ENCODE measurements at places on chromosomes 6 and 20. TPM values are rescaled to one million over a fixed set of nuclear protein-coding genes. Genes with fewer than 3 reads are reported as not detected.

The PRSS16 gene
- total RNA-seq = 1.1 TPM

DNA sequence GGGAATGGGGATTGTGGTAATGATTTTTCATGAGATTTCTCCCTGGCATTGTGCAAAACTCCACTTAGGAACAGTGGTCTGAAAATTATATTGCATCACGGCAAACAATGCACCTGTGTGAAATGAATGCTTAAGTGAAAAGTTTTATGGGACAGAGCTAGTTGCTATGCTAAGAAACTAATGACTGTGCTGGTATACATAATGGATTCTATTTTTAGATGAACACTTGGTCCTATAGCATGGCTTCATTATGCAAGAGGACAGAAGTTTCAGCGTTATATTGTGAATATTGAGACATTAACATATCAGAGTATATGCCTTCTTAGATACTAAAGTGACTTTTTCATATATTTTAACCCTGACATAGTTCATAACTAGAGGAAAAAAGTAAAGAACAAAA lies 30.5 kb downstream of the PLCB1 start:
- no peak for DNase-seq

The CBFA2T2 gene
- total RNA-seq = 23.5 TPM

DNA sequence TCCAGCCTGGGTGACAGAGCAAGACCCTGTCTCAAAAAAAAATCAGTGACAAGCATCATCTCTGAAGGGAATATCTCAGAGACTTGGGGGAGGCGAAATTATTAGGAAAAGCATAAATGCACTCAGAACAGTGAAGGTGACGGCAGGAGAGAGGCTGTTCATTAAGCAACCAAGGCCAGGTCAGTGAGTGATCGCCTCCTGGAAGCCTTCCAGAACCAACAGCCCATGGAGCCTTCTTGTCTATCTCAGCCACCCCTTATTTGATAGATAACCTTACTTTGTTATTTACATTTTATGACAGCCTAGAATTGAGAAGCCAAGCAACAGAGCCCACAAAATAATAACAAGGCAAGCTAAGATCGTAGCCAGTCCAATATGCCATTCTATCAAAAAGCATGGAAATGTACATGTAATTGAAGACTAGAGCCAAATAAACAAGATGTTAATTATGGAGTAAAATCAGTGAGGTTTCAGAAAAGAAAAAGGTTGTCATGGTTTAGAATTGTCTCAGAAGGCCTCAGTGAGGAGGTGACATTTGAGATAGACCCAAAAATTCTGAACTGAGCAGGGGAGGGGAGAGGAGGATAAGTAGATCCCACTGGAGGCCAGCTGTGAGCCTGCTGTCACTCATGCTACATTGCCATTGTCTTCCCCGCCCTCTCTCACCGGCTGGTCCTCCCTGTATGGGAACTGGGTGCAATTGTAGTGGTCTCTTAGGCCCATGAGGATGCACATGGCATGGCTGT lies 17.8 kb downstream of the BNIP5 start:
- no peak for DNase-seq

The PEX3 gene
- total RNA-seq = 13.2 TPM

- no peak for DNase-seq
These were observed 40.9 kb downstream of the GHRH start for GRCh38 chr20:37220731-37221130.

DNA sequence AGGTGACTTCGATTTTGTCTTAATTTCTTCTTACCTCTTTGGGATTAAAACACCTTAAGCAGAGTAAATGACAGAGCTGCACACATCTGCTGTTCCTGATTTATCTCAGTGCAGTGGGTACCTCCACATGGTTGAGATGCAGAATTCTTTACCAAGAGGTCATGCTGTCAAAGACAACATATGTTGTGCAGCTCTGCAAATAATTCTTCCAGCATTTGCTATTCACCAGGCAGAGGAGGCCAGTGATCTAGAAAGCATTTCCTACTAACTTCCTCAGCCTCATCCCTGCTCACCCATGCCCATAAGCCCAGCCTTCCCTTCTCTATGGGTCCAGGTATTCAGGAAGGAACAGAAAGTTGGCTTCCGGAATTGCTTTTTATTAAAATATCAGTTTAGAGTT lies 109.3 kb downstream of the THBS2 start:
- DNase-seq = no peak

GRCh38 chr6:143885116-143885515 lies 20.8 kb downstream of the ZC2HC1B start:
- no peak for DNase-seq

GRCh38 chr6:31829633-31830283 lies 2.2 kb downstream of the HSPA1B start:
- DNase-seq = no peak

DNA sequence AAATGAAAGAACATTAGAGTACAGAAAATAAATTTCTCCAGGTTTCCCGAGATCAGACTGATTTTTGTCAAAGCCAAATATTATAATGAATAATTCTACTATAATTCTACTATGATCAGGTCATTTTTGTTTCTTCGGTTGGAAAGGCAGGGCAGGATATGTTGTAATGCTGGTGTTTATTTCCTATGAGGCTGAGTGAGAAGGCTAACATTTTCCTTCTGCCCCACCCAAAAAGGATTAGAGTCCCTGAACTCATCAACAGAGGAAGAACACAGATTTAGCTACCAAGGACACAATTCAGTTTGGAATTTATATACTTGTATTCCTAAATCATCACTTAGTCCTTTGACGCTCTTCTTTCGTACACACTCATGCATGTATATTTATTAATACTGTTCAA lies 318.9 kb downstream of the SYNE1 start:
- no peak for DNase-seq
